Suppressor macrophage (primary cell): ENCODE measurements at places on chromosomes 1 and 21.

DNA sequence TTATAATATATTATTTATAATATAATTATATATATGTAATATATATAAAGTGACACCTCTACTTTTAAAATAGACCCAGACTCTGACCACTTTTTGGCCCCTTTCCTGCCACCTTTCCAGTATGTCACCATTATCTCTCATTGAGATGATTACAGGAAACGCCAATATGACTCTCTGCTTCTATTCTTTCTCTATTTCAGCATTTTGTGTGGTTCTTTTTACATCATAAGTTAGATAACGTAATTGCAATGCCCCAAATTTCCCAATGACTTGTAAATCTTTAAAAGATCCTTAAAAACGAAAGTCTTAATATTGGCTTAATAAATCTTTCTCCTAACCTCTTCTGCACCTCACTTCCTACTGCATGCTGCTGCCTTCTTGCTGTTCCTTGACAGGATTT lies 8.1 kb upstream of the GBP5 start:
- no peak for DNase-seq

GRCh38 chr1:65412984-65413375 lies 7.5 kb upstream of the LEPR start:
- no peak for DNase-seq

GRCh38 chr1:178122283-178122682 lies 28.4 kb downstream of the RASAL2 start:
- no peak for DNase-seq

DNA sequence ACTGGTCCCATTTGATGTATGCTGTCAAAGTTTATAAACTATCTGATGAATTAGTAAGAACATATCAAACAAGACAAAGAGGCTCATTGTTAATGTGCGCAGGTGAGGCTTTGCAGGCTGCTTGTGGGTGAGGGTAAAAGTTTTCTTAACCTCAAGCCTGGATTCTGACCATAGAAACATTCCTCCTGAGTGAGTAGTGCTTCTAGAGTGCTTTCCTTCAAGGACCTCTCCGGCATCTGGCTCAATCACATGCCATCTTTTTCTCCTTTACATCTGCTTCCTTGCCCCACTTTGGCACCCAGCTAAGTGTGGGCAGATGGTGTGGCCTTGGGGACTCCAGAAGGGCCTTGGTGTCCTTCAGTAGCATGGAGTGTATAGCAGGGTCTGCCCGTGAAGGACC lies 104.0 kb downstream of the ROR1 start:
- no peak for DNase-seq

DNA sequence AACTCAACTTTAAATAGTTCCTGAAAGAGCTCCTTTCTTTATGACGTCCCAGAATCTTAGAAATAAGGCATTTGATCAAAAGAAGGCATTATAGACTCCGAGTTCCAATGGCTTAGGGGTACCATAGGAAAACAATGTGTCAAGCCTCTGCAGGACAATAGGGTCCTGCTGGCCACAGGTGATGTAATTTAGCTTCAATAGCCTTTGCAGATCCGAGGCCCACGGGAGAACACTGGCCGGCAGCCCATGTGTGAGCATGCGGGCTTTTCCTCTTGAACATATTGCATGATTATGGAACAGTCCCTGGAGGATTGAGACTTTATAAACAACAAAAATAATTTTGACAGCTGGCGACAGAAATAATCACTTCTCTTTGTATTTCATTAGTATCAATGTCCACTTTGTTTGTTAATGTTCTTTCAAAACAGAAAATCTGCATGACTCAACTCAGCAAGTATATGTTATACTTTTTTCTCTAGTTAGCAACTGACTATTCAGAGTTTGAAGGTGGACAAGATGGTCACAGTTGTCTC lies 49.0 kb upstream of the NR5A2 start:
- DNase-seq = no peak

DNA sequence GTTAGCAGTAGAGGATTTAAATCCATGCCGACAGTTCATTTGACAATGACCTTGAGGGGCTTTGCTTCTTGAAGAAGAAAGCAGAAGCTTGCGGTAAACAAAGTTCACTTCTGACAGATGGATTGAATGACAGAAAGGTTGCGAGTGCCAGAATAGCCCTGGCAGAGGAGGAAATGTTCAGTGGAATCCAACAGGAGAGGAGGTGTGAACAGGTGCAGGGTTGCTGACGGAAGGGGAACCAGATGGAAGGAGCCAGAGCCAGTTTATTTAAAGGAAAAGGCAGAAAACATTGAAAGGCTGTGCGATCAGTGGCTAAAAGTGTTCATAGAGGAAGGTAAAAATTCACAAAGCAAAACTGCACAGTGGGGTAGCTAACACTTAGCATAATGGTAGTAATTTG lies 141.0 kb downstream of the SDCCAG8 start:
- DNase-seq = no peak

DNA sequence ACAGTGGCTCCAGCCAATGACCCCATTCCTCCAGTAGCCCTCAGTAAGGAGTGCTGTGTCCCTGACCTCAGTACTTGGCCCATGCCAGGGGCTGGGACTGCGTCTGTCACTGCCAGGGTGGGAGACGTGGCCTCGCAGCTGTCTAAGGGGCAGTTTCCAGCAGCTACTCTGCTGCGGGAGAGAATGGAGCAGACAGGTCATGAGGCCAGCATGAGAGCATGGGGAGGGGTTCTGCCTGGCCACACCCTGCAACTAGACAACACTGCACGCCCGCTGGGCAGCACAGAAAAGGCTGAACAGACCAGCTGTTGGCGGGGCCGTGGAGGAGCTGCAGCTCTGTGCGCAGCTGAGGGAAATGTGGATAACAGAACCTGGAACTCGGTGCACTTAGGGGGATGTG lies 91.6 kb upstream of the COL6A1 start:
- no peak for DNase-seq

DNA sequence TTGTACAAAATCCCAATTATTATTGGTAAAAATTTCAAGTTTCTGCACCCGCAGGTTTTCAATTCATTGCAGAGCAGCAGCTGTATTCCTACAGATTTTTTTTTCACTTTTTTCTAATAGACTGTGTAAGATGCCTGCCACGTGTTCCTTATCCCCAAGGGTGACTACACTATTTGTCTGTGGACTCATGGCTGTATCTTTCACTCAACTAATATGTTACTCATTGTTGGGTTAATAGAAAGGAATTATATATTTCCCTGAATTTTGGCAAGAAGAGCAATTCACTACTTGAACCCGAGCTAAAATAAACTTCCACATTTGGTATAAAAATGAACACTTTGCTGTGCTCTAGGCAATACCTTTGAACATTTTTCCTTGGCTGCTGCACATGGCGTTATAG lies 158.7 kb downstream of the NCAM2 start:
- no peak for DNase-seq

- DNase-seq = peak; percentile 74
Observed at GRCh38 chr1:66397192-66397591, 136.8 kb upstream of the SGIP1 start.
